PC-3 (cell line): ENCODE measurements at places on chromosomes 7 and 10.
A peak's percentile ranks its signal among the peaks of the same experiment; 100 is the strongest.

GRCh38 chr10:43808136-43808535 lies 159.5 kb upstream of the ZNF32 start:
- DNase-seq: no peak

DNA sequence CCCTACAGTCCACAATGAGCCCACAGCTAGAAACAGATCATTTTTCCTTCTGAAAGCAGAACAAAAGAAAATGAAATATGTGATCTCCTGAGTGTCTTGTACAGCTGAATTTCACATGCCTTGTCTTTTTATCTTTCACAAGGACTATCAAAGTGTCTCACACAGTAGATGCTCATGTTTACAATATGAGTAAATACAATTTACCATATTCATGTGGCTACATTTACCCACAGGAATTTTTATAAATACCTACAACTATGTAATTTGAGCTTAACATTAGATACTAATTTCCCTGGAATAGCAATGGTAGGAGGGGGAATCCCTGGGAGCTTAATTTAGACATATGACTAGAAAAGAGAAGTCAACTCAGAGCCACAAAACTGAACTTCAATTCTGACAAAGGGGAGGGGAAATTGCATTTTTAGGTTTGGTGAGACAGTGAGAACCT lies 186.2 kb downstream of the MACC1 start:
- DNase-seq: peak; percentile 86

DNA sequence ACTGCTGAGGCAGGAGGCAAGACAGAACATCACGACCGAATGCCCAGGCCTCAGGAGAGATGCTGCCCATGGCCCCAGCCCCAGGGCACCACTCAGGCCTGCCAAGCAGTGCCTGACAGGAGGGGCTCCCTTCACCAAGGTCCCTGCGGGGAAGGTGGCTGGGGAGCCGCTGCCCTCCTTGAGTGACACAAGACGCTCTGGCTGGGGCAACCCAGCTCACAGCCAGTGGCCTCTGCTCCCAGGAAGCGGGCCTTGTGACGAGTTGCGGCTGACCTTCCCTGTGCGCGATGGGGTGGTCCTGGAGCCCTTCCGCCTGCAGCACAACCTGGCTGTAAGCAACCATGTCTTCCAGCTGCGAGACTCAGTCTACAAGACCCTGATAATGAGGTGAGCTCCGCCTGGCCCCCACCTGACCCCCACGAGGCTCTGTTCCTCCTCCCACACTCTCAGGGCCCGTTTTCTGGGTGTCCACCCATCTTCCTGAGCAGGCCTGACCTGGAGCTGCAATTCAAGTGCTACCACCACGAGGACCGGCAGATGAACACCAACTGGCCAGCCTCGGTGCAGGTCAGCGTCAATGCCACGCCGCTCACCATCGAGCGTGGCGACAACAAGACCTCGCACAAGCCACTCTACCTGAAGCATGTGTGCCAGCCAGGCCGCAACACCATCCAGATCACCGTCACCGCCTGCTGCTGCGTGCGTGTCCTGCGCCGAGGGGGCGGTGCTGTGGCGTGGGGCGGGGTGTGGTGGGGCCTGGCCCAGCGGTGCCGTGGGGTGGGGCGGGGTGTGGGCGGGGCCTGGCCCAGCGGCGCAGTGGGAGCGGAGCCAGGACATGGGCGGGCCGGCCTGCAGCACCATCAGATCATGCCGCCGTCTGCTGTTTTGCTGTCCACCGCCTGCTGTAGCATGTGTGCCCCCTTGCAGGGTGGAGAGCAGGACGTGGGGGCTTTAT lies 12.8 kb downstream of the ZMIZ2 start:
- DNase-seq: no peak

GRCh38 chr7:12297283-12298108 lies 86.4 kb downstream of the TMEM106B start:
- DNase-seq: peak; percentile 97

- DNase-seq: no peak
Measured at GRCh38 chr7:92002720-92003119, 62.1 kb downstream of the AKAP9 start.

DNA sequence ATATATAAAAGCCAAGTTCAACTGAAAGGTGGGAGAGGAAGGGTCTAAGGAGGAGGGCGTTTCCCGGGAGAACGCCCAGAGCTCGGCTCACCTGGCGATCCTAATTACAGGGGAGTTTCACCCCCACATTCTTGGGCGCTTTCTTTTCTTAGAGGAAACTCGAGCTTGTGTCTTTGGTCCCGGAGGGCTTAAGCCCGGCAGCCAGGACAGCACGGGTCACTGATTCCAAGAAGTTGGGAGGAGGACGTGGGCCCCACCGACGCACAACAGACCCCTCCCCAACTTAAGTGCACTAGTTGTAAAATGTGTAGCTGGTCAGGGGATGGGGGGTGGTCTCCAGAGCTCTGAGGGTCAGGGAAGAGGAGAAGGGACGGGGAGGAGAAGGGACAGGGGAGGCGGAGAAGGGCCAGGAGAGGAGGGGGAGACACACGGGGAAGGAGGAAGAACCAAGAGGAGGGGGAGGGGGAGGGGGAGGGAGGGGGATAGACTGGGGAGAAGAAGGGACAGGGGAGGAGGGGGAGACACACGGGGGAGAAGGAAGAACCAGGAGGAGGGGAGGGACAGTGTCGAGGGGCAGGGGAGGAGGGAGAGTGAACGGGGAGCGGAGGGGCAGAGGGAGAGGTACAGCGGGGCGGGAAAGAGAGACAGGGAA lies 874 bp downstream of the BAIAP2L1 start:
- peak; percentile 50 for DNase-seq

- DNase-seq: no peak
Measured at GRCh38 chr10:73780301-73780700, 1.5 kb upstream of the CHCHD1 start.

GRCh38 chr10:105952153-105952552 lies 1212.4 kb downstream of the SORCS1 start:
- peak; percentile 20 for DNase-seq

GRCh38 chr7:102222445-102222844 lies 64.2 kb upstream of the SH2B2 start:
- DNase-seq: no peak
